ENCODE measurements at places on chromosomes 5 and 9.
A peak's percentile ranks its signal among the peaks of the same experiment; 100 is the strongest.

GRCh38 chr5:133878236-133878555, 90.2 kb downstream of the C5orf15 start:
- DNase-seq, result no peak

DNA sequence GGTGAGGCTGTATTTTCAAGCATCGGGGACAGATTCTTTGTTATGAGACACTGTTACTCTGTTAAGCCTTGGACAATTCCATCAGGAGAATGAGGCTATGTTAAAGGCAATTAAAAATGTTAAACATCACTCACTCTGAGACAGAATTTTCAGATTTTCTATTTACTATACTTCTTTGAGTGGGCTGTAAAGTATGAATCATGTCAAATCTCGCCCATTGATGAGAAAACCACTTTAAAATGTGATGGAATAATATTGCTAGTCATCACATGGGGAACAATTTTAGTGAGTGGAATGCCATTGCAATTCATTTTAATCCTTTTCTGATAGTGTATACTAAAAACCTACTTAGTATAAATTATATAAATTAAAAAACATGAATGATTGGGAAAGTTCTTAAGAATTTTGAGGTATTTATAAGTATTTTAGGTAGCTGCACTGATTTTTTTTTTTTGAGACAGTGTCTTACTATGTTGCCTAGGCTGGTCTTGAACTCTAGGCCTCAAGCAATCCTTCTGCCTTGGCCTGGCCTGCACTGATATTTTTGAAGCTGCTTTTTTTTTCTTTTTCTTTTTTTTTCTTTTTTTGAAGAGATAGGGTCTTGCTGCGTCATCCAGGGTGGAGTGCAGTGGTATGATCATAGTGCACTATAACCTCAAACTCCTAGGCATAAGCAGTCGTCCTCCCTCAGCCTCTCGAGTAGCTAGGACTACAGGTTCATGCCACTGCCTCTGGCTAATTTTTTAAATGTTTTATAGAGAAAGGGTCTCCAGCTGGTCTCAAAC, 73.2 kb downstream of the KIAA1958 start:
- DNase-seq, result no peak

DNA sequence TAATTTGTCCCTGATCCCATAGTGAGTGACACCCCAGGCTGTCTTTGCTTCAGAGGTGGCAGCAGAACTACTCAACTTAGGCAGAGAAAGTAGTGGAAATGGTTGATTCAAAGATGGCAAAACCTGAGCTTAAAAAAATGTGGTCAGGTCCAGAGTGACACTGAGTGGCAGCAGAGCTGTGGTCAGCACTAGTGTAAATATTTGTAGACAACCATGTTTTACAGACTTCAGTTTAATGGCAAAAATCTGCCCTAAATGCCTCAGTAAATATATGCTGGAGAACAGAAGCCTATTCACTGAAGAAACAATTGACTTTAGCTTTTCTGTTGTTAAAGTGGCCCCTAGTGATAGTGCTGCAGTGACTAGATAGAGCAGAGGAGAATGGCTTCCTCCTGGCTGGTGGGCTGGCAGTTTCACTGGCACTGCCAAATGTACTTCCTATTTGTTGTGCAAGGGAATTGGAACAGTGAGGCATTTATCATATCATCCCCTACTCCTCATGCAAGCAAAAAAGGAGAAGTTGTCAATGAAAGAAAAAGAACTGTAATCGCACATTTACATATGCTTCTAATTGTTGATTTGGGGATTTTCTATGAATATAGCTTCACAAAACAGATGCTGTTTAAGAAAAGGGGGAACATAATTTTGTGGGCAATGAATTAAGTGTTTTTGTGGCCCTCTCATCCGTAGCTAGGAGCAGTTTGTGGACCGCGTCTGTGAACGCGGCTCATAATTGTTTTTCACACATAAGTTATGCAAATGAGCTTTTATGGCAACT, 12.0 kb downstream of the PBX3 start:
- DNase-seq, result peak; percentile 57

- DNase-seq, result no peak
Observed at GRCh38 chr9:72589667-72590521, 68.5 kb downstream of the TMC1 start.

DNA sequence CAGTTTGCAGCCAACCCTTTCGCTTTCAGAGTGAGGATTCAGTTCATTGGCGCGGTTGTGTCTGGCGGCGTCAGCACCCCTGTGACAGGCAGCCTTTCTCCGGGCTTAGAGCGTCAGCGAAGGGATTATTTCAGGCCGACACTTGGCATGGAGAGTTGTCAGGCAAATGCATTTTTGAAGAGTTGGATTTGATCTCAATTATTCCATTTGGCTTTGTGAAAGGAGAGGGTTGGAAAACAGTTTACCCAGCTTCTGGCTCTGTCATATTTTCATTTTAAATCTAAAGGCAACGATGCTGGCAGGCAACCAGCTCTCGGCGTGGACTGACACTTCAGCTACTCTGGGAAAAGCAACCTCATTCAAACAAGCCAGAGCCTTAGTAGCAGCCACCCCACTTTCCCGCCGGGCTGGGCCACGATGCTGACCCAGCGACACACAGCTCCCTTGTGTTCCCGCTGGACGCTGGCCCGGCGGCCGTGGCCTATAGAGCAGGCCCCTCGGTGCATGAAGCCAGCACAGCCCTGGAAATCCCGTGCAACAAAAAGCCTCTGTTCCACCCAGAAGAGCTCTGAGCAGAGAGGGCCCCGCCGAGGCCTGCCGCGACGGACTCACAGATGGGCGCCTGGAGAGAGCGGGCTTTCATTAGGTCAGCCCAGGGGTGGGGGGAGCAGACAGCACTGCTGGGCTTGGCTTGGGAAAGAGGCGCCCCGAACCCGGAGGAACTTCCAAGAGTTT, 28.9 kb upstream of the LPCAT1 start:
- DNase-seq, result no peak

GRCh38 chr9:21994556-21995005, at the start of gene CDKN2B-AS1:
CDKN2B-AS1 (plus strand) TSS chr9:21994791.
- DNase-seq, result peak; percentile 73

DNA sequence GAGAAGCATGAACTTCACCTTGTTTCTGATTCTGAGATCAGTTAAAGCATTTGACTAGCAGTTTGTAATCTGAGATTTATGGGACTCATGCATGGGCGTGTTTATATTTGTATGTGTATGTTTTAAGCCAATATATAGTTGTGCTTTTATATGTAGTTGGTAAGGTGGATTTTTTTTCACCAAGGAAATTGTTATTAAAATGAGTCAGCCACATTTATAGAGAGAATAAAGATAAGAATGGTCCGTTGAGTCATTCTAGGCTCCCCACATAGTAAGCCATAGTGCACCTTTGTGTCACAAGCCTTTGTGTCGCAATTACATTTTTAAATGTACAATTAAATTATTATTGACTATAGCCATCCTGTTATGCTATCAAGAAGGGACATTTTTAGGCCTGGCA, 89.0 kb downstream of the NLN start:
- no peak for DNase-seq

DNA sequence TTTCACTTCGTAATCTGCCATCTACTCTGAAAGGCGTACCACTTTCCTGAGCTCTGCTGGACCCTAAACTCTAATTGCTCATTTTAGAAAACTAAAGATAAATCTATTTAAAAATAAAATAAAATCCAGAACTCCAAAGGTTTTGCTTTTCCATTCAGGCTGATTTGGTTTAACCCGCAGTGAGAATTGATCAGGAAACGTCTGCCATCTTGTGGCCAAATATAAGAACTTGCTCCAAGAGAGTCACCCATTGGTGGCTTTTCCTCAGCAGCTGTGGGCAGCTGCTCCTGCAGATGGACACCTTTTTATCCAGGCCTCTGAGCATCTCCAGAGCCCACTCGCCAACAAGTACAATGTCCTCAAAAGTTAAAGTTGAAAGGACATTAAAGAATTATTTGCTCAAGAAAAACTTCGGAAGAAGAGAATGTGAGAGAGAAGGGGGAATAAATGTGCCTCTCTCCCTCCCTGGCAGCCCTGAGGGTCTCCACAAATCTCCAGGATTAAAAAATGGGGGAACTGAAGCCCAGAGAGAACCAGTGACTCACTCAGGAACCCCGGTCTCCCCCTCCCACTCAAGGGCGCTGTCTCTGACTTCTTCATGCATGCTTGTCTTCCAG, 4.1 kb downstream of the SAXO1 start:
- DNase-seq, result no peak

GRCh38 chr9:15444141-15444540, 21.5 kb downstream of the SNAPC3 start:
- no peak for DNase-seq

- no peak for DNase-seq
Observed at GRCh38 chr9:99425923-99426842, 204.1 kb downstream of the SEC61B start.

DNA sequence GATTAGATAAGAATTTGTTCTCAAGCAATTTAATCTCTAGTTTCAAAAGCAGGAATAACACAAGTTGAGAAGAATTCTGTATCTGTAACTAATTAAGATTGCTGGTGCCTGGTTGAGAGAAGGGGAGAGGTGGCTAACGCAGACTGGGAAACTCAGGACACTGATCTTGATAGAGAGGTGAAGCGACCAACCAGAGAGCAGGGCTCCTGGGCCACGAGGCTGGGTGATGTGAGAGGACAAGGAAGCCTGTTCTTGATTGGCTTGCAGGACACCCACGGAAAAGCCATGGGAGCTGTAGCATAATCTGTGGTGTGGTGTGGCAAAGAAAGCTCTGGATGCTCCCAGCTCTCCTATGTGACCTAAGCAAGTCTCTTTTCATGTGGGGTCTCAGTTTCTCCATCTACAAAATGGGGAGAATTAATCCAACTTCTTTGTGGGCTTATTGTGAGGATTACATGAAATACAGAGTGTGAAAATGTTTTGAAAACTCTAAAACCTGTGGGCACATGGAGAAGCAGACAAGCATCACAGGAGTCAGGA, 594.1 kb upstream of the BRINP1 start:
- no peak for DNase-seq

DNA sequence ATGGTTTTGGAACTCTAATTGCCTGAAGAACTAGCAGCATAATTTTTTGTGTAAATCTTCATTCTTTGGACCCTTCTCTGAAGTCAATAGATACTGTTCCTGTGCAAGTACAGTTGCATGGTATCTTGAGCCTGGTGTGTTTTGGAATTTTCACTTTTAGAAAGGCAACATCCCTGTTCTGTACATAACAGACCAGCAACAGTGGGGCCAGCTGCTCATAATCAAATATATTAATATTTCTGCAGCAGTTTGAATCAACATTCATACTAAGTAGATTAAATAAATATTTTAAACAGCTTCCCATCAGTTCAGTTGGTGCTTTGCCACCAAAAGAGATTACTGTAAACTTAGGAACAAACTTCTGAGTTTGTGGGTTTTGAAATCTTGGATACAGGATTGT, 97.9 kb downstream of the CD180 start:
- no peak for DNase-seq

GRCh38 chr5:150192462-150192861, 2.6 kb downstream of the SLC6A7 start:
- no peak for DNase-seq

DNA sequence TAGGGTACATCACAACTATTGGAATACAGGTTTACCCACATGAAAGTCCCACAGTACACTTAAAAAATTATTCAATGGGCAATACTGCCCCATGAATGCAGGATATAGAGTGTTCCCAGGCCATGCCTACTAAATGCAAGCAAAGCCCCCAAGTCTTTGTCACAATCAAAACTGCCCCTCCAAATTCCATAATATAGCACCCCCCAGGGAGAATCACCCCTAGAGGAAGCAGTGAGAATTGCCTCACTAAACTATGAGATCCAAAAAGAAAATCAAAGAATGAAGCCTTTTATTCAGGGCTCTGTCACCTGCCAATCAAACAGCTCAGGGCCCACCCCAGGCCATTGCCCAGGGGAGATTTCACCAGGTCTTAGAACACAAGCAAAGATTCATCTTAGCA, 90.8 kb downstream of the ATPSCKMT start:
- DNase-seq, result no peak

DNA sequence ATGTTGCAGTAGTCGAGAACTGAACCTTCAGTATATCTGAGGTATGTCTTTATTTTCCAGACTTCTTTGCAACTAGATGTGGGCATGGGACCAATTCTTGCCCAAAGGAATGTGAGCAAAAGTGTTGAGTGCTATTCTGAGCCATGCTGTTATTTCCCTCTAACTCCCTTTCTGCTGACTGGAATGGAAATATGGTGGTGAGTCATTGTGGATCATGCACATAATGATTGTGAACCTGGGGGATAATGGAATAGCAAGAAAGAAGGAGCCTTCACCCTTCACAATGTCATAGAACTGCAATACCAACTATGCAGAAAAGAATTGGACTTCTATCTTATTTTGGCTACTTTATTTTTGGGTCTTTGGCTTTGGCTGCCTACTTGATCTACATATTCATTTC, 10.3 kb upstream of the DOCK2 start:
- DNase-seq, result no peak

- no peak for DNase-seq
Observed at GRCh38 chr5:123874600-123875201, 362.7 kb downstream of the CSNK1G3 start.

Measured in CD4-positive, alpha-beta T cell (primary cell).